ENCODE measurements at places on chromosomes 6 and 20. TPM values are rescaled to one million over a fixed set of nuclear protein-coding genes. Genes with fewer than 3 reads are reported as not detected.

DNA sequence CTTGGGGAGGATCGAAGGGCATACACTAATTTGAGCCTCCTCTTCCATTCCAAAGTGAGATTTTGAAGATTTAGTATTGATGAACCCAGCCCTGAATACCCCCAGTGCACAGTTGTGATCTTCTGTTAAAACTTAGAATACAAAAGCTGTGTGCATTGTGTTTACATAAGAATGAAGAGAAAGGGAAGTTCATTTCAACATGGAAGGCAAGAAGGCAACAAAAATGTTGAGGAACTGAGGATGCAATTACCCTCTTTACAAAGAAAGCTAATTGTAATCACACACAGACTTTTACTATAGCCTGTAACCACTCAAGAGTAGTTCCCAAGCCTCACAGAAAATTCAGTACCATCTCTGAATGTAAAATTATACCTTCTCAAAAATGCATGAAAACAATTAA lies 49.3 kb downstream of the GFOD1 start:
- DNase-seq = no peak

DNA sequence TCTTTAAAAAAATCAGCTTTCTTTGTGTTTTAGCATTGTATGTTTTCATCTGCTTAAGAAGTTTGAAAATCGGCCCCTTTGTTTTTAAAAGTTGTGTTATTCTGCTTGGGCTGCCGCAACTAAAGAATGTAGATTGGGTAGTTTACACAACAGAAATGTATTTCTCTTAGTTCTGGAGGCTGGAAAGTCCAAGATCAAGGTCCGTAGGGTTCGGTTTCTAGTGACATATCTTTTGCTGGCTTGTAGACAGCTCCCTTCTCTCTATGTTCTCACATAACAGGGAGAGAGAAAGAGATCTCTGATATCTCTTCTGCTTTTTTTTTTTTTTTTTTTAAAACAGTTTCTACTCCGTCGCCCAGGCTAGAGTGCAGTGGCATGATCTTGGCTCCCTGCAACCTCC lies 138.6 kb downstream of the TBC1D7 start:
- DNase-seq = no peak

DNA sequence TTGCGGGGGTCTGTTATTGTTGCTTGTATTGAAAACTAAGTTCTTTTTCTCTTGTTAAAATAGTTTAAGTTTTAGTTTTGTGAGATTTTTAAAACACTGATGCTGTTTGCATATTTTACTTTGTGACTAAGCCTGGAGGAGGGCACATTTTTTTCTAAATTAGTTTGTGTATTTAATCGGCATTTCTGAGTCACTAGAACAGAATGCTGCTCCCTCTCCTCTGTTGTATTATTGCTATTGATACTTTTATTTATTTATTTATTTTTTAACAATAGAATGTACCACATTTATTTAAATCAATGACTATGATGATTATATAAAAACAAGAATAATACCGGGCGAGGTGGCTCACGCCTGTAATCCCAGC lies 5.1 kb upstream of the FAM50B start:
- DNase-seq = no peak

DNA sequence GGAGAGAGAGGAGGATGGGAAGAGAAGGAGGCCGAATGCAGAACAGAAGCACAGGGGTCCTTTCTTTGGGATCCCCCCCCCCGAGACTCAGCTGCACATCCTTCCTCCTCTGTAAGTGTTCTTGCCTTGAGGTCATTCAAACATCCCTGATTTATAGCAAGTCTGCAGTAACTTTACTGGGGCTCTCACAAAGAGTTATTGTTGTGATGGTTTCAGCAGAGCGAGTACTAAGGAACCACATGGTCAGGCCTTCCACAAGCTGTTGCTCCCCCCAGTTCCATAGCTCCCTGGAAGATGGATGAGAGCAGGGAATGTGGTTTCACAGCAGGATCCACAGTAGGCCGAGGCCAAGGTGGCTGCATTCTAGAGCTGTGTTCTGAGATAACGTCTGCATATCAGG lies 351.4 kb upstream of the CDH4 start:
- no peak for DNase-seq

- DNase-seq = no peak
Observed at GRCh38 chr20:5524896-5525295, 208.1 kb upstream of the PROKR2 start.

Gene ARMH2
- not detected for total RNA-seq

Gene HRH3
- total RNA-seq = not detected

Gene FAM83B
- total RNA-seq = not detected

Measured in dermis microvascular lymphatic vessel endothelial cell (primary cell).